ENCODE measurements at places on chromosomes 2 and 18. TPM values are rescaled to one million over a fixed set of nuclear protein-coding genes. Genes with fewer than 3 reads are reported as not detected.

GRCh38 chr2:196435189-196435588 is 204.3 kb upstream of the CCDC150 start:
- DNase-seq: no peak
- no peak overlapping the region for H3K4me3 ChIP-seq
- no peak overlapping the region for H3K27ac ChIP-seq
- H3K27me3 ChIP-seq: no peaks in the 10 kb centered on the region
- H3K36me3 ChIP-seq: no peaks in the 10 kb centered on the region

DNA sequence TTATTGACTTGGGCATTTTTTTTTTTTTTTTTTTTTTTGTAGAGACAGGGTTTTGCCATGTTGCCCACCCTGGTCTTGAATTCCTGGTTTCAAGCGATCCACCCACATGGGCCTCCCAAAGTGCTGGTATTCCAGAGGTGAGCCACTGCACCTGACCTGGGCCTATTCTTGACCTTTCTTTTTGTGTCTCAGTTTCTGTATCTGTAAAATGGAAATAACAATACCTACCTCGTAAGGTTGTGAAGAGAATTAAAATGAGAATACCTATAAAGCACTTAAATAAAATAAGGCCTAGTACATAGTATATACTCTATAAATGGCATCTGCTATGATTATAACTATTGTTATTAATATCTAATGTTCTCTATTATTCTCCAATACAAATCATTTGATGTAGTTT is 15.7 kb downstream of the MAP4K3 start:
- peaks cover 69% of the 10 kb centered on the region for H3K4me1 ChIP-seq
- H3K27me3 ChIP-seq: no peaks in the 10 kb centered on the region
- DNase-seq: no peak
- H3K27ac ChIP-seq: no peak overlapping the region
- H3K36me3 ChIP-seq: no peaks in the 10 kb centered on the region

UPP2 gene
- total RNA-seq: not detected

KCNK3 gene
- total RNA-seq: not detected

ABHD1 gene
- 0.19 TPM for total RNA-seq

GRCh38 chr2:29117636-29118303 is 2.6 kb downstream of the CLIP4 start:
- no peak overlapping the region for H3K4me3 ChIP-seq
- H3K27ac ChIP-seq: no peak overlapping the region
- DNase-seq: no peak
- H3K4me1 ChIP-seq: peaks cover 6% of the 10 kb centered on the region
- H3K27me3 ChIP-seq: peaks cover 52% of the 10 kb centered on the region

CD28 gene
- not detected for total RNA-seq

DNA sequence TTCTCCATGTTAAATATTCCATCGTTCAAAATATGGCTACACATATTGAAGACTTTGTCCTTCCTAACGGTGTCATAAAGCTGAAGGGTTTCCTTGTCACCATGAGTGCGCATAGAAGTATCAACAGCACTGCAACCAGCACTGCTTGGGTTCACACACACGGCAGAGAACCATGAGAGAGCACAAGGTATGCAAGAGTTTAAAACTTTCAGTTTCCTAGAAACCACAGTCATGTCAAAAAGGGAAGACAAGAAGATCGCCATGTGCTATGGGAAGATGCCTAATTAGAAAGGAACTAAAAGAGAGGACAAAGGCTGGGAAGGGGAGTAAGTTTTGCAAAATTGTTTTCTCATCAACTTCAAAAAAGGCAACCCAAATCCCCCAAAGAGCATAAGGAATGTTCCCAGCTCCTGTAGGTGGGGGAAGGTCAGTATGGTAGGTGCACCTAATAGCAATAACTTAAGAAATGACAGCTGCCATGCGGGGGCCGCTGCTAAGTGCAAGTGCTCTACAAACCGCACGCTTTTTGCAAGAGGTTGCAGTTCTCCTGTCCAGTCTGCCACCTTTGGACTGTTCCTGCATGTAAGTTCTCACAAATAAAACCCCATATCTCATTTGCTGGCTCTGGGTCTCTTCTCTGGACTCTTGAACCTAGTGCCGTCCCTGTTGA is 136.8 kb downstream of the TMEM163 start:
- no peak overlapping the region for H3K27ac ChIP-seq
- DNase-seq: no peak
- H3K4me3 ChIP-seq: no peak overlapping the region
- H3K4me1 ChIP-seq: no peaks in the 10 kb centered on the region
- no peaks in the 10 kb centered on the region for H3K27me3 ChIP-seq
